ENCODE measurements at places on chromosomes 11 and 22. TPM values are rescaled to one million over a fixed set of nuclear protein-coding genes. Genes with fewer than 3 reads are reported as not detected.

- no peak for DNase-seq
Observed at GRCh38 chr11:90874986-90875385, 652.1 kb upstream of the CHORDC1 start.

The RFPL2 gene
- total RNA-seq: 0.69 TPM

The TRIM66 gene
- total RNA-seq: 39.4 TPM

- DNase-seq: no peak
Observed at GRCh38 chr22:29055192-29055830, 6.3 kb downstream of the C22orf31 start.

- no peak for DNase-seq
Observed at GRCh38 chr22:26385164-26385563, 43.9 kb upstream of the ASPHD2 start.

DNA sequence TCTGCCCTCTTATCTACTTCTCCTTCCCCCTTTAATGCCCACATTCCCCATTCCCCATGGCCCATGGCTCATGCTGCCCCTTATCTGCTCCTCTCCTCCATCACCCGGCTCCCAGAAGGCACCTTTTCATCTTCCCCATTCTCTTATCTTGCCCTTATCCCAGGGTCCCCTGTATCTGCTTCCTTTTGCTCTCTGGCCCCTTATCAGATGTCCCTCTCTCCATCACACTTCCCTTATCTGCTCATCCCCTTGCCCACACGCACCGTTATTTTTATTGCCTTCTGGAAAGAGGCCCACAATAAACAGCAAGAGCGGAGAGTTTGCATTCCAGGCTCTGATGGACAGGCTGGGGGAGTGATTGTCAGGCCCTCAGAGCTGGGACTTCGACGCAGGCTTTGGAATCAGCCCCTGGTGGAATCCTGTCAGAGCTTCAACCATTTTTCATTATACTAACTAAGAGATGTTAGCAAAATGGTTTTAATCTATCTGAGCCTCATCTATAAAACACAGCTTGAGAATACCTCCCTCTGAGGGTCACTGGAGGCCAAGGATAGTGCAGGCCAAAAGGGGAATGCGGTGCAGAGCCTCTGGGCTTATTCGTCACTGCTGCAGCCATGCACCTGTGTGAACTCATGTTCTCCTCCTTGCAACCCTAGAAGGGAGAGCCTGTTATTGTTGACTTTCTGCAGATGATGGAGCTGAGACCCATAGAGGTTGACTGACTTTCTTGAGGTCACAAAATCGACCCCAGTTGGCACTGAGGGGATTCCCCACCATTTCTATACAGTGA is 37.0 kb upstream of the LRRC55 start:
- DNase-seq: no peak

- DNase-seq: no peak
Observed at GRCh38 chr11:47488674-47489394, 39.9 kb upstream of the RAPSN start.

GRCh38 chr11:1660111-1660867 is 30.7 kb downstream of the KRTAP5-5 start:
- DNase-seq: no peak

The CCDC88B gene
- 112 TPM for total RNA-seq

The OR52E5 gene
- not detected for total RNA-seq

- DNase-seq: no peak
Observed at GRCh38 chr22:26757496-26757895, 100.1 kb downstream of the MIAT start.

The CSKMT gene
- 45.0 TPM for total RNA-seq

The OVOL1 gene
- not detected for total RNA-seq

The LGALS12 gene
- not detected for total RNA-seq

DNA sequence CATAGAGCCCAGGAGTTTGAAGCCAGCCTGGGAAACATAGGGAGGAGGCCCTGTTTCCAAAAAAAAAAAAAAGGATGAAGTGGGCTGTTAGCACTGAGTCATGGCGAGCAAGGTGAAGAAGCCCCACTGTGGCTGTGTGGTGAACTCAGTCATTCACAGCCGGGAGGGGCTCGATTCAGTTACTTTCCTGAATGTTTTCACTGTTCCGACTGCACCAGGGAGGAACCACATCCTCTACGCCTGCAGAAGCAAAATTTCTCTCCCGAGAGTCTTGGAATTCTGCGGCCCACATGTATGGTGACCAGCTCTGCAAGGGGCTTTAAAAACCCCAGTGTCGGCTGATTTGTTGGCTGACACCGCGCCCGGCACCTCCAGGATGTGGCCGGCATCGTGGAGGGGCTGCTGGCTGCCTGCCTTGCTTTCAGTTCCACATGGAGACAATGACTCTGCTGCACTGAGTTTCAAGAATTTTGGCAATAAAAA is 27.8 kb upstream of the GRAMD4 start:
- DNase-seq: no peak

The TRIM29 gene
- not detected for total RNA-seq
